ENCODE measurements at places on chromosomes 4 and X.

DNA sequence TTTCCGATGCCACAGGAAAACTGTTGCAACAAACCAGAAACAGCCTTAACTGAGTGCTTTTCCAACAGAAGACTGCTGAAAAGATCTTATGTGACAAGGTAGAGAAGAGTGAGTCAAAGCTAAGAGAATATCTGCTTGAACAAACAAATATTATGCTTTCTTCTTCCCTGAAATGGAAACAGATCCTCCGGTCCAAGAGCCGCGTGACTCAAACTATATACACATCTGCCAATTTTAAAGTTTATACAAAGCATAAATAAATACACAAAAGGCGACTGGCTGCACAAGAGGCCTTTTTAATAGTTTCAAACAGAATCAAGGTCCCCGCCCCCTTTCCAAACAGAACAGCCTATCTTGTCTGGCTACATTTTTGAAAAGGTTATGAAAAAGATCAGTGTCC, 329.7 kb upstream of the F9 start:
- DNase-seq: no peak

DNA sequence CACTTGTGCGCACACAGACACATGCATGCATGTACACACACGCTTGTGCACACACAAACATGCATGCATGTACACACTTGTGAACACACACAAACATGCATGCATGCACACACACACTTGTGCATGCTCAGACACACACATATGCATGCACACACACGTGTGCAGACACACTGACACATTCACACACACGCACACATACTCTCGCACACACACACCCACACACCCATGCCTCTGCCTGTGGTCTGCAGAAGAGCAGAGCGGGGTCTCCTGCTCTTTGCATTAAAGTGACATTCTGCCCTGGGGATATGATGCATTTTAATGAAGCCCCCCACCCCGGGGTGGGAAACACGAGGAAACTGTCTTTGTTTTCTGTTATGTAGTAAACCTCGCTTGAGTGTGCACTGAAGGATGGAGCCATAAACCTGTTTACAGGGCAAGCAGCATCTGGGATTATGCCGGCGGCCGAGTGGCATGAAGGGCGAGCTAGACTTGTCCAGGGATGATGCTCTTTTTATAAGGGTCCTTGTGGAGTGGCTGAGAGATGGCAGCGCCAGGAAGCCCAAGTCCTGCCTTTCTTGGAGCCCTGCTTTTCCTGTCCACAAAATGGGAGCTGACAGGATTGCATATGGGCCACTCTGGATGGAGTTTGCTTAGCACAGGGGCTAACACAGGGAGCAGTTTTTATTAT, 17.8 kb downstream of the PSAPL1 start:
- DNase-seq: peak; percentile 11

- no peak for DNase-seq
Measured at GRCh38 chr4:184693056-184693455, 40.8 kb downstream of the CENPU start.

GRCh38 chr4:151653548-151653918, 107.3 kb downstream of the GATB start:
- no peak for DNase-seq

DNA sequence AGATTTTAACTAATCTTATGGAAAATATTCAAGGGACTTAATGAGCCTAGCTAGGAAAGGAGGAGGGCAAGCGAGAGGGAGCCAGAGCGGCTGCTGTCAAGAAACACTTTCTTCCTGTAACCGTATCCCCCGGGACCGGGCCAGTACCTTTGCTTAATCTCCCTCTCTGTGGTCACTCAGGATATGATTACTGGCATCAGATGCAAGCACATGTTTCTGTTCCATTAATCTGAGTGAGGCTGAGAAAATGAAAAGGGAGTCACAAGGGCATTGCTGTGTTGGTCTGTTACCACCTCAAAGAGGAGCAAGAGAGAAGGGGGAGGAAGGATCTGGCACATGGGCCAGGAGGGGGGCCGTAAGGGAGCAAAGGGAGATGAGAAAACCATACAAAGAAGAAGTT, 356.7 kb upstream of the GATB start:
- DNase-seq: peak; percentile 40

GRCh38 chr4:89294573-89295269, 12.9 kb downstream of the GPRIN3 start:
- DNase-seq: no peak

DNA sequence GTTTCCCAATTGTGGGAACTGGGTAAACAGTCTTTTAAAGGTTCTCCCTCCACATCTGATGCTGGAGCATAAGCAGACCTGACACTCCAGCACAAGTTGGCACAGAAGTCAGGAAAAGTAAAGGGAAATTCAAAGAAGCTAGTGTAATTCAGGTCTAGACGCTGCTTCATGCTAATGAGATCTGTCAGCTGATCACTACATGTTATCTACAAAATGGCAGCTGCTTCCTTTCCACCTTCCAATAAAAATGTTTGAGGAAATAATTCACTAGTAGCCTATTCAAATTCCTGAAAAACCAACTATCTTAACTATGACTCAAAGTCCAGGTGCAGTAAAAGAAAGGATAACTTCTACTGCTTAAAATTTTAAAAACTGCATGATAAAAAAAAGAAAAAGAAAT, 29.3 kb downstream of the DCAF8L2 start:
- DNase-seq: no peak

DNA sequence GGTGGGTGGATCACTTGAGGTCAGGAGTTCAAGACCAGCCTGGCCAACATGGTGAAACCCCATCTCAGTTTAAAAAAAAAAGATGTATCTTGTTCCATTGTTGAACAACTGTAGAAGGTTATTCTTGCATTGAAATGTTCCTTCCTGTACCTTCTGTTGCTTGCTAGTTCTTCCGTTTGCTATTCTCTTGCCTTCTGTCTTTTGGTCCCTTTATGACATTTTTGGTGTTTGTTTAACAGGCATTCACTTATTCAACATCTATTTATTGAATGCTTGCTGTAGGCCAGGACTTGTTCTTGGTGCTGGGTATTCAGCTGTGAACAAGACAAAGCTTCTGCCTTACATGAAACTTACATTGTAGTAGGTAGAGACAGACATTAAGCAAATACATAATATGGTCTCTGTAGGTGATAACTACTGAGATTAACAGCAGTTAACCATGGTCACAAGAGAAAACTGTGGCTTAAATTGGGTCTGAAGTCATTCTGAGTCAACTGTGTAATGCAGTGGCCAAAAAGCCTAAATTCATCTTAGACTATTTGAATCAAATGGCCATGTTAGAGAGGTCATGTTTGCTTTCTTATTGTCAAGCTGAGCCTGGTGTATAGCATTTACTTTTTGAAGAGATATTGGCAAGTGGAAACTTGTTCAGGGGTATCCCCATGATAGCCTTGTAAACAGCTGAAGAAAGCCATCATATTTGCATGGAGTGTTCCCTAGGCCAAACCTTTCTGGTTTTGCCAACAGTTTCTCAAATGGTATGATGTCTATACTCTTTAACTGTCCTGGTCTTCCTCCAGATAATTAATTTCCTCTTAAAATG, 35.6 kb downstream of the GAB1 start:
- no peak for DNase-seq

DNA sequence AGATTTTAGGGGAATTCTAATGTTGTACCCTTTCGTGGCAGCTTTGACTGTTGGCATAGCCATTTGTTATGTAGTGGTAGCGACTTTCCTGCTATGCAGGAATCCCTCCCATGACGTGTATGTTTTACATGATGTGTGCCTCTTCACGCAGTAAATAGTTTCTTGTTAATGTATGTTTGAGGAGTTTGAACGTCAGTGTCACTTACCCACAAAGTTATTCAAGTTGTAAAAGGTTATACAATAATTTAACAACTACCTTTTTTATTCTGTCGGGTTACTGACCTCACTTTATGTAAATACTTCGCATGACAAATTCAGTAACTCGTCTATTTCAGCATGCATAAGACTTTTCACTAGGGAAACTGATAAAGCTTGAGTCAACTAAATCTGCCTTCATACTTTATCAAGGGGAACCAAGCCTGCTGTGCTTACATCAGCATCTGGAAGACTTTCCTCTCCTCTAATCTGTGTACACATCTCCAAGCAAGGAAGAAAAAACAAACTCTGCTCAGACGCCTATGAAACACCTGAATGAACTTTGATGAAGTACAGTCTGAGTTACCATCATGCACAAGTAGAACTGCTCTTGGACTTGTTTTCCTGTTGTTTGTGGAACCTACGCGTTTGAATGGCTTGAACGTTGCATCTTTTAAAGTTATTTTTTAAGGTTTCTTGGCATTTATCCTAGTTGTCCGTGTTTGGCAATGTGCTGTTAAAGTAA, 61.2 kb downstream of the SLC9A6 start:
- no peak for DNase-seq

DNA sequence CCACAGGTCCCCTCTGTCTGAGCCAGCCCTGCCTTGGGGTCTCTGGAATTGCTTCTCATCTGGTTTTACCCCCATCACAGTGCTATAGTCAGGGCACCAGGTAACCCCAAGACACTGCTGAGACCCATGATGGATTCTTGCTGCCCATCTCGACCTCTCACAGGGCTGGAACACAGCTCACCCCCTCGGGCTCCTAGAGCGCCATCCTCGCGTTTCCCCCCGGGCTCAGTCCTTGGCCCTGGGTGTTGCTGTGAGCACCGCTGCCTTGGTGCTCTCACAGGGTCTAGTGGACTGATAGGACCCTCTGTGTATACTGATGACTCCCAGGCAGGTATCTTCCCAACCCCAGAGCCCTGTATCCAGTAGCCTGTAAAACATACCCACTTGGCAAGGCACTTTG, 8.8 kb downstream of the MAEA start:
- no peak for DNase-seq

GRCh38 chrX:37603938-37604409, 32.5 kb downstream of the LANCL3 start:
- DNase-seq: no peak

- no peak for DNase-seq
Measured at GRCh38 chr4:46870411-46870810, 38.6 kb downstream of the COX7B2 start.

- DNase-seq: no peak
Measured at GRCh38 chr4:140037353-140038030, 116.5 kb downstream of the MAML3 start.

Data from right forelimb (tissue), 1 donor.